A549 treated with GW870086 at 1 μM for 4 hours (cell line): ENCODE measurements at places on chromosomes 2 and 18. TPM values are rescaled to one million over a fixed set of nuclear protein-coding genes. Genes with fewer than 3 reads are reported as not detected.

The UGT1A6 gene
- total RNA-seq: 0.31 to 1.8 TPM (median 1.5 TPM) in 5 replicates

The TRABD2A gene
- 8.4 to 13.6 TPM (median 13.4 TPM) in 5 replicates for total RNA-seq

The FOXD4L1 gene
- 0.24 to 0.56 TPM (median 0.30 TPM) in 5 replicates for total RNA-seq

The G6PC2 gene
- not detected in 5 replicates for total RNA-seq
